ENCODE measurements at places on chromosomes 6 and 20.

- no peak for DNase-seq
Measured at GRCh38 chr20:1184638-1185315, at the start of gene TMEM74B. Gene TMEM74B (minus strand): TSS chr20:1184981. CDS start chr20:1183801, 1,180 bp downstream.

DNA sequence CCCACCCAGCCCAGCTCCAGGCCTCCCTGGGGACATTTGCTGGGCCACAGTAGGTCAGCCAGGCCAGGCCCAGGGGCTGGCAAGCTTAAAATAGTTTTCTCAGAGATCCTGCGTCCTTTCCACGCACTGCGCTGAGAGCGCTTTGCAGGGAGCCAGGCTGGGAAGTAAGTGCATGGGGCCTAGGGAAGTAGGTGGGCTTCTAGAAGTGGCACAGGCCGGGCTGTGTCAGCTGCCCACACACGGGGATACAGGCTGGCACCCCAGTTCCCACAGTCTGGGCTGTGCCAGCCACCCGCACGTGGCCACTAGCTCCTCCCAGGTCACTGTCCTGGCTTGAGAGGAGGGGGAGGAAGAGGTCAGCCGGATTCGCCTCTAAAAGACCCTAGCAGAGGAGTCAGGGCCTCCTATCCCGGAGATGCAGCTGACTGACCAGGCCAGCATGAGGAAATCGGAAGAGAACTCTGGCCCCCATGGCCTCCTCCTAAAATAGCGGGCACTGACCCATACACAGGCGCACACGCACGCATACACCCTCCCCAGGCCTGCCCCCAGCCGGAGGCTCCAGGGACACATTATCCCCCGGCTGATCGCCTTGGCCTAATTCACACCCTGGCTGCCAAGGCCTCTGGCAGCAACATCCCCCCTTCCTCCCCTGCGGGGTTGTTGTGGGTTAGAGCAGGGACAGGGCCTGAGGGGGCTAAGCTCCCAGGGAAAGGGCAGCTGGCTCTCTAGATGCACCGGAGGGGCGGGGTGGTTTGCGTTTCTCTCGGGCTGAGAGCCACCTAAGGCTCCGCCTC, 5.4 kb downstream of the SLCO4A1 start:
- no peak for DNase-seq

DNA sequence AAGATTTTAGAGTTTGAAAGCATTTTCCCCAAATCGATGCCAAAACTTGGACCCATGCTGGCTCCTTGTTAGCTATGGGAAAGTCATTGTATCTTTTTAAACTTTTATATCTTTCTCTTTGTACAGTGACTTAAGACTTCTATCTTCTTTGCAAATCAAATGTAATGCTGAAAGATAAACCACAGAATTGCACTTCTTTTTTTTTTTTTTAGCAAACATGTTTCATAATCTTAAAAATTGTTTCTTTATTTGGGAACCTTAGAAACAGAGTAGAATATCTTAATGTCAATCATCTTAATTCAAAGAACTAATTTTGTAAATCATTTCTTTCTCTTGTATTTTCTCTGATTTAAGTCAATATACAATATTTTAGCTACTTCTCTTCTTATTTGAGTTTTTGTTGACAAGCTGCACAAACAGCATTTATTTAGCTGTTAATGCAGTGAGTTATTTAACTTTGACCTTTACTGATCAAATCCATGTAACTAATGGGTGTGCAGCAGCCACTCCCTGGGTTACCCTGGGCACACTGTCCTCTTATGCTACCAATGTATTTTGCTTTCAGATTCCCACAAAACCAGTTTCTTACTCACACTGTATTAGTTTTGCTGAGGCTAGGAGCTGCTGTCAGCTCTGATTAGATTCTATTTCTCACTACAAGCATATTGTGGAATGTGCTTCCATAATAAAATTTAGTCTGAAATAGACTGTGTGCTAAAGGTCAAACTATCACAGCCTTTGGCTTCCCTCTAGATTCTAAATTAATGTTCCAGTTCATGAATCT, 279.6 kb downstream of the ADGB start:
- no peak for DNase-seq

GRCh38 chr20:38278763-38279162, 18.2 kb upstream of the KIAA1755 start:
- DNase-seq, result no peak

GRCh38 chr6:7150381-7151064, 42.8 kb downstream of the RREB1 start:
- no peak for DNase-seq

- no peak for DNase-seq
Measured at GRCh38 chr6:158969148-158969547, 30.9 kb downstream of the RSPH3 start.

DNA sequence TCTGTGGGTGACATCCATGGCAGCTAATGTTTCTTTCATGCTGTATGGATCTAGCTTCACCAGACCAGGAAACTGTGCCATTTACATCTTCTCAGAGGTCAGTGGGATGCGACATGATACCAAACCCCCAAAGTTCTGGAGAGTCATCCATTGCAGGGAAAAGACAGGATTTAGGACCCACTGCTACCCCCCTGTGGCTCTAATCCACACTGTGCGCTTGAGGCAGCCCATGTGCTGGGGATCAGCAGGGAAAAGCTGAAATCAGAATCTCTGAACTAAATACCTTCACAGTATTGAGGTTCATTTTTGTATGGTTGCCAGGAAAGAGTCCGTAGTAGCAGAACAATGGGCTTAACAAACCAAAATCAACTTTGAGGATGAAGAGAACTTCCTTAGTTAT, 164.4 kb downstream of the TMEM242 start:
- no peak for DNase-seq

- DNase-seq, result no peak
Measured at GRCh38 chr6:63565727-63566596, 6.3 kb upstream of the LOC128125822 start.

DNA sequence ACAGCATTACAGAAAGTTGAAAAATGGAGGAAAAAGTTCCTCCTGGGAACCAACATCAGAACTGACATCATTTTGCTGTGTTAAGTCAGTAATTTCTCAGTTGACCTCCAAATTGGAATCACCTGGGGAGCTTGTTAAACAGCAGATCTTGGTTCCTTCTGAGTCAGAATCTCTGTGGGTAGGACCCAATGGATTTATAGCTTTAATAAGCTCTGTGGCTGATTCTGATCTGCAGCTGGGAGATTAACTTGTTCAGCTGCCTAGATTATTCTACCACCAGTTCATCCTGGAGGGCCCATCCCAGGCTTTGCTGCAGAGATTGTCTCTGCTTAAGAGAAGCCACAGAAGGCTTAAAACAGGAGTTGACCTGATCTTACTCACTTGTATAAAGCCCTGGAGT, 90.7 kb upstream of the POPDC3 start:
- DNase-seq, result no peak

DNA sequence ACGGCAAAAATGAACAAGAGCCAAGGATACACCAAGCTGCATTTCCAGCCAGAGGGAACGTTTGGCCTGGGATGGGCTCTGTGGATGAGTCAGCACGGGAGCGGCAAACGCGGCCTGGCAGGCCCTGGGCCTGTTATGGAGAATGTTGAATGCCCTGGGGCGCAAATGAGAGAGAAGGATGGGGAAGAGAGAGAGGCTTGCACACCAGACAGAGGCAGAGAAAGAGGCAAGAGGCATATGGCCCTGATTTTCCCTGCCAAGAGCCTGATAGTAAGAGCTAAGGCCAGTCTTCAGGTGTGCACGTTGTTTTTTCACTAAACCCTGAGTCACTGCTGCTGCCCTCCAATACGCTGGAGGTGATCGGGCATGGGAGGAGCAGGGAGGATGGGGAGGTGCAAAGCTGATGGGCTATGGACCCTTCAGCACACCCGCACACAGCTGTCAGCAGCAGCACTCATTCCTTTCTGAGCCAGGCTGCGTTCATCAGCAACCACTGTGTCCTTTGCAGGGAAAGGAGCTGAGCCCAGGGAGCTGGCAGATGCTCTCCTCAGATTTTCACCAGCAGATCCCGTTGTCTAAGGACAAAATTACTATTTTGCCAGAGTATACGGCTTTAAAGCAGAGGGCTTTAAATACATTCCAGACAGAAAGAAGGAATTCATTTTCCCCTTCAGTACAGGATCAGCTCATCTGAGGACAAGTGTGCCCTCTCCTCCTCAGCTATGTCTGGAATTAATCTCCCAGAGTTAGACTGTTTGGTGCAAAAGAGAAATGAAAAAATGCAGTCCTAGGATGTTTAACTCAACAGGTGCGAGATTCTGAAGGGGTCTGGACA, 61.7 kb upstream of the SLC22A23 start:
- no peak for DNase-seq

DNA sequence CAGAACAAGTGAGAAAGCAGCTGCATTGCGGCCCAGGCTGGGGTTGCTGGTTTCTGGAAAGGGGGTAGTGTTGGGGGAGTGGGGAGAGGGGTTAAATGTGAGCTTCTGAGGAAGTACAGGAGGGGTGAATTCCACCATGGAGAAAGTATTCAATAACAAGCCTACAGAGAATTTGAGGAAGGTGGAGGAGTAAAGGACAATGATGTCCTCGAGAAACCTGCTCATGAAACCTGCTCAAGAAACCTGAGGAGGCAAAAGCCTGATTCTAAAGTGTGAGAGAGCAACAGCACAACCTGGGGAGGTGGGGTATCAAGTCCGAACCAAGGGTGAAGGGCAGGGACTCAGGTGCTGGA, 138.3 kb upstream of the ESR1 start:
- DNase-seq, result no peak

- DNase-seq, result no peak
Measured at GRCh38 chr20:13862245-13862644, 77.4 kb downstream of the NDUFAF5 start.

DNA sequence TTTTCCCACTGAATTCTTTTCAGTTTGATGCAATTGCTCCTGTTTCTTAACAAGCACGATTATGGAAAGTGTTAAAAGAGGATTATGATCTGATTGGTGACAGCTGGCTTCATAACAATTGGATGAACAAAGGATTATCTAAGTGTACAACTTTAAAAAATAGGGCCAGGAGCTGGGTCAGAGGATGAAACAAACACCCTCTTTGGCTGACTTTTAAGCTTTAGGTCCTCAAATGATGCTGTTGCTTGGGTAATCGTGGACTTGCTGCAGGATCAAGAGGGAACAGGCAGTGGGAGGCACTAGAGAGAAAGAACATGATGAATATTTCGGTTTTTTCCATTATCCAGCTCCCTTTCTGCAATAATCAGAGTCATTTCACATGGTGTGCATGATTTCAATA, 35.5 kb upstream of the TMX4 start:
- no peak for DNase-seq

- no peak for DNase-seq
Measured at GRCh38 chr6:141482796-141483597, 649.7 kb upstream of the GJE1 start.

DNA sequence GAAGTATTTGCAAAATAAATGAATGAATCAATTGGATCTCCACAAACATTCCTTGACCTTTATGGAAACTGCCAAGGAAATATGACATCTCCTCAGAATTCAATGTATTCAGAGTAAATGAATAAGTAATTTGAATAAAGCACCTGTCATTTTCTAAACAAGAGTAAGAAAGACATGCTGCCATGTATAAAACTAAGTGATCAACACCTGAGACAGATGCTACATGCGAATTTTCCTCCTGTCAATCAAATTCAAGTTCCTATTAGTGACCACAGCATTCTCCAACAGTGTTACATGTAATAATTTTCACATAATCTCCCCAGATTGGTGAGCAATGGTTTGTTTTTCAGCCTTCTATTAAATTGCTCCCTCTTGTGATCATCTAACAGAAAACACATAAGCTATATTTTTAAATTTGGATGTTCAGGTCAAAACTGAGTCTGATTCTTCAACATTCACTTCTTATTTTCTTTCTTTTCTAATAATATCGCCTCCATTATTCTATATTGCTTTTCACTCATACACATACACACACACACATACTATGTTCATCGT, 163.2 kb upstream of the RNF217 start:
- no peak for DNase-seq

- peak; percentile 47 for DNase-seq
Measured at GRCh38 chr6:3324262-3324942, 65.7 kb downstream of the PSMG4 start.

GRCh38 chr20:20343932-20344331, 24.0 kb upstream of the INSM1 start:
- DNase-seq, result no peak

DNA sequence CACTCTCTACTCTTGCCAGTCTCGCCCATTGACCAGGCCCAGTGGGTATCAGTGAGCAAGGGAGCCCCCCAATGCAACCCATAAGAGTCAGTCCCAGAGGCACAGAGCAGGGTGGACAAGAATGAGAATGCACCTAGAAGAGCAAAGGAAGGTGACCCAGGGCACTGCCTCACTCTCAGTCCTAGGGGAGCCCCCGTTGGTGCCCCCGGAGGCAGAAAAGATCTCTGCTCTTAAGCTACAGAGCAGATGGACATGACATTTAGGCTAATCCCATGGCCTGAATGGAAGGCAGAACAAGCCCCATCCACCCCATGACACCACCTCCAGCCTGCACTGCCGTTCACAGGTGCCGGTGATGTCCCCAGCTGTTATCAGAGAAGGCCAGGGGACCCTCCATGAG, 50.7 kb upstream of the PLEKHG1 start:
- DNase-seq, result no peak
